Renal cortical epithelial cell (primary cell): ENCODE measurements at places on chromosomes 2 and 18.

- no peak for DNase-seq
These were observed 22.3 kb downstream of the CD8A start for GRCh38 chr2:86768189-86768949.

- peak; percentile 76 for DNase-seq
These were observed 133.7 kb downstream of the COMMD1 start for GRCh38 chr2:62038975-62039771.

DNA sequence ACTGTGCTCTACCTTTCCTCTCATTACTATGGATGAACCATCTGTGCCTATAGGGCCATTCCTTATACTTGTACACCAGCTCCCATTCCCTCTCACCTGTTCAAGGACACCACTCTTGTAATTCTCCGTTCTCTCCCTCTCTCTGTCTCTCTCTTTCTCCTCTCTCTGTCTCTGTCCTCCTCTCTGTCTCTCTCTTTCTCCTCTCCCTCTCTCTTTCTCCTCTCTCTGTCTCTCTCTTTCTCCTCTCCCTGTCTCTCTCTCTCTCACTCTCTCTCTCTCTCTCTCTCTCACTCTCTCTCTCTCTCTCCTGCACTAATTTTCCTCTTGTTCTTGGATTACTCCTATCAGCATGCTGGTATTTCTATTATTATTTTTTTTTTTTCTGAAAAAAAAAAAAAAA, 78.9 kb upstream of the RMDN2 start:
- DNase-seq, result no peak

GRCh38 chr2:72191441-72191840, 43.8 kb upstream of the CYP26B1 start:
- no peak for DNase-seq

- DNase-seq, result no peak
These were observed 7.5 kb downstream of the PARD6G start for GRCh38 chr18:80239830-80240229.

DNA sequence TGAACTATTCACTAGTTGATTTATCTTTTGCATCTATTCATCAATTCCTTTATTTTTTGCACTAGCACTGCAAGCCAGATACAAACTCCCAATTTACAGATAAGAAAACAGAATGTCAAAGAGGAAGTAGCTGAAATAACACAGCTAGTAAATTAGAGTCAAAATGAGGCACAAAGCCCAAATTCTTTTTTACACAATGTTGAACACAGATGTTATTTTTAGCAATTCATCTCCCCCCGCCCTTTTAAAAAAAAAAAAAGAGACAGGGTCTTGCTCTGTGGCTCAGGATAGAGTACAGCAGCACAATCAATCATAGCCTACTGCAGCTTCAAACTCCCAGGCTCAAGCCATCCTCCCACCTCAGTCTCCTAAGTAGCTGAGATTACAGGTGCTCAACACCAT, 127.8 kb downstream of the CCBE1 start:
- no peak for DNase-seq

- DNase-seq, result no peak
These were observed 494.4 kb downstream of the TMX3 start for GRCh38 chr18:68220458-68220857.

DNA sequence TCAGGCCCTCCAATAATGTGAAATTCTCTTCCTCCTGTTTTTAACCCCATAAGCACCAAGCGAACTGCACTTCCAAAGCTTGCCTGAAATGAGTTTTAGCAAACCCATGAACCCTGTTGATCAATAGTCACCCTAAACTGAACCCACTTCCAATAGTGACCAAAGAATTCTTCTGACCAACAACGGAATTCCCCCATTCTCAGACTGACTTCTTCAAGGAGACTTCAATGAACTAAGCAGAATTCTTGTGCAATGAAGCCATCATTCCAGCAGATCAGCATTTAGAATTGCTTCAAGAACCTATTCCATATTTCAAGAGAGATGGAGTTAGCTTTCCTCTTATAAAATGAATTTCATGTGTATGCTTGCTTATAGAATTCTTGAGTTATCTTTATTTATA, 176.9 kb upstream of the FN1 start:
- DNase-seq, result peak; percentile 88

DNA sequence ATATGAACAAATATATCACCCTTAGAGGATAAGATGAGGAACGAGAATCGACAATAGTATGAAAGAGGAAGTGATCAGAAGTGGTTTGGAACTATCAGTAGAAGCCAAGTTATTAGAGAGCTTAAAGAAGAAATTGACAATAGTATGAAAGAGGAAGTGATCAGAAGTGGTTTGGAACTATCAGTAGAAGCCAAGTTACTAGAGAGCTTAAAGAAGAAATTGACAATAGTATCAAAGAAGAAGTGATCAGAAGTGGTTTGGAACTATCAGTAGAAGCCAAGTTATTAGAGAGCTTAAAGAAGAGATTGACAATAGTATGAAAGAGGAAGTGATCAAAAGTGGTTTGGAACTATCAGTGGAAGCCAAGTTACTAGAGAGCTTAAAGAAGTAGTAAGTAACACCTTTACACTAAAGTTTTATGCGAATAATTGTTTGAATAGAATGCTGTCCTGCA, 175.5 kb downstream of the ZNF407 start:
- no peak for DNase-seq

GRCh38 chr2:238513346-238513745, 86.6 kb downstream of the ASB1 start:
- peak; percentile 15 for DNase-seq

- peak; percentile 82 for DNase-seq
These were observed 397.8 kb downstream of the METTL4 start for GRCh38 chr18:2173486-2173885.

- no peak for DNase-seq
These were observed 491.1 kb downstream of the NR4A2 start for GRCh38 chr2:155841442-155841841.

DNA sequence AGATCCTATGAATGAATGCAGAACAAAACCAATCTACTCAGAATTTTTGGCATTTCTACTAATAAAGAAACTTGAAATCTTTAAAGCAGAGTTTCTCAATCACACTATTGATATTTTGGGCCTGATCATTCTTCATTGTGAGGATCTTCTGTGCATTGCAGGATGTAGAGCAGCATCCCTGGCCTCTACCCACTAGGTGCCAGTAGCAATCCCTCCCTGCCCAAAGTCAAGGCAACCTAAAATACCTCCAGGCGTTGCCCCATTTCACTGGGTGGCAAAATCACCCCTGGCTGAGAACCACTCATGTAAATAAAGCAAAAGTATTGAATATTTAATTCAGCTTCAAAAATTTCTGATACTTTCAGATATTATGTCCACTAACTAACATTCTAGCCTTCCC, 213.0 kb downstream of the SP3 start:
- DNase-seq, result peak; percentile 13

DNA sequence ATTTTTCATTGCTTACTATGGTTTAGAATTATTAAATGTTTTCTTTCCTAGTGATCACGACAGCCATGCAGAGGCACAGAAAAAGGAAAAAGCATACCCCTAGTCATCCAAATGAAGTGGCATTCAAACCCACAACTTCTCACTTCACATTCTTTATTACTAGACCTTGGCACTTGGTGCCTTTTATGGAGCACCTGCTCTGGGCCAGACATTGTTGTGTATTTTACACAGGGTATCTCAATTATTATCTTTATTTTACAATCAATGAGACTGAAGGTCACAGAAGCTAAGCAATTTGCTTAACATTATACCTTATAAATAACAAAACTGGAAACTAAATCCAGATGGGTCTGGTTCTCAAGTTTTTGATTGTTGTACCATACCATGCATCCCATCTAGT, 235.3 kb downstream of the LRATD1 start:
- no peak for DNase-seq

DNA sequence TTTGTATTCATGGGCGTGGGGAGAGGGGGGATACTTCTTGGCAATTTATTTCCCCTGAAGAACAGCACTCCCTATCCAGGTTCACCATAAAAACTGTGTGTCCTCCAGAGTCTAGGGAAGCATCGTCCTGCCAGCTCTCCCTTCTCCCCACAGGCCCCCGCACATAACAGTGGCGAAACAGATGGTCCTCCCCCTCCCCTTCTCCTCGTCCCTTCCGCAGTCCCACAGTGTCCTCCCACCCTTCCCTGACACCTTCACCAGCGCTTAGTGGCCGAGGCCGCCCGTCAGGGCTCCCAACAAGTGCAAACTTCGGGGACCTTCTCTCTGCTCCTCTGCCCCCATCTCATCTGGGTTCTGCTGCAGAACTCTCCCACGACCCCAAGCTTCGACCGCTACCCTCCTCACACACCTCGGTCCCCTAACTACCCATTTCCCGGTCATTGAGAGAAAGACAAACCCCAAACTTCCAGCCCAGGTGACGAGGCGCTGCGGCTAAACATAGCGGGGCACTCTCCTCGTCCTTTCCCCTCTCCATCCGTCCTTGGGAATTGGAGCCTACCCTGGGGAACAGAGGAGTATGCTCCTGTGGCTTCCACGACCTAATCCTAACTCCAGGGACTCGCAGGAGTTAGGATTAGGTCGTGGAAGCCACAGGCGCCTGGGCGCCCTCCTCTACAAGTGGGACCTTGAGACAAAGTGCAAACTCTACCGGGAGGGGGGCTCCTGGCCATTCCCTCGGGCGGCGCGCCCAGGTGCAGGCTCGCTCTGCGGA, 971 bp downstream of the ZNF385B start:
- no peak for DNase-seq

- no peak for DNase-seq
These were observed 43.6 kb downstream of the SPRED2 start for GRCh38 chr2:65388596-65389390.

DNA sequence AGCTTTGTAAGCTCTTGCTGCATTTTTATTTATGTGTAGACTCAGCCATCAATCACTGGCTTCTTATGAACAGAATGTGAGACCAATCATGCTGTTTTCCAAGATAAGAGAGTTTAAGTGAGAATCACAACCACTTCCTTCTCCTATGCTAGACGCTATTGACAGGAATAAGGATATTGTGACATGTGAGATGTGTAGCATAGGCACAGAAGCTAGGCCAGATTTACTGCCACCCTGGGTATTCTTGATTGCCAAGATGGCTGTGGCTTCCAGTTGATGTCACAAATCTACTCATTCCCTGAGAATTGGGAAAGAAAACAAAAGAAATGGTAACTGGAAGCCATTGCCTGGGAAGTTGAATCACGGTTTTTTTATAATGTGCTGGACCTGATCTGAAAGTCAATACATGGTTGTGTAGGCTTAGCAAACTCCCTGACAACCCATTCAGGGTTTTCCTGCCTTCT, 49.9 kb downstream of the RAB27B start:
- no peak for DNase-seq

- DNase-seq, result peak; percentile 91
These were observed 108.4 kb downstream of the COL6A3 start for GRCh38 chr2:237305579-237305978.

DNA sequence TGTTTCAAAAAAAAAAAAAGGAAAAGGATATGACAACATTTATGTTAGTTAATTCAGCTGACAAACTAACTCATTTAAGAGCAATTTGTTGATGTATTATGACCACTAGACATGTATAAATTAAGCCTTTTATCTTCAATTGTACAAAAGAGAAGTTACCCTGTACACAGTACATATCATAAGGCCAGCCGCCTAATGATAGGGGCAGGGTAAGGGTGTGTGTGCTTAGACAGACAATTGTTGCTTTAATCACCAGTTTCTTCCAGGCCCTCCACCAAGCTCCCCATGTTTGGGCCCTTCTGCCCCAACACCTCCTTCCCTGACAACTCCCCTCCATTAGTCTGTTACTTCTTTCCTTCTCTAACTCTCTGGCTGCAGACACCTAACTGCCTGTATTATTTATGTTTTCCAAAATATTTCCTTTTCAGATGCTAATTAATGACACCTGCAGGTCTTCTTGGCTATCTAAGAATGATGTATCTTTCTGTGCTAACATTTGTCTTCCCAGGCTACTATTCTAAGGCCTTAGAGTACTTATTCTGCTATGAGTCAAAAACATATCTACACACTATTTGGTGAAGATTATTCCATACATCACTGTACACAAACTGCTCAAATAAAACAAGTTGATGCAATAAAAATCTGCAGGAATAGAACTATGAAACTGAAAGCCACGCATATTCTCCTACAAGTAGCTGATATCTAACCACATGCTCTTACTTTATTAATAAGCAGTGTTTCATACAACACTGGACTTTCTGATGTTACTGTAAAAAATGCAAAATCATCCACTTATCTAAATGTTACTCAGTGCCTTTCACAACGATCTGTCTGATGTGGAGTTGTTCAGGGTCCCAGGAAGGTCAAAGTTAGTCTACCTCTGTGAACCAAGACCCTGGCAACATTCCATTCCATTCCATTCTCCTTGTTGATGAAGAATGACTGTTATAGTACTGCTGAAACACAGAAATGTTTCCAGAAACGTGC, 26.4 kb downstream of the TMEM131 start:
- no peak for DNase-seq

- DNase-seq, result no peak
These were observed 83.4 kb downstream of the COL6A3 start for GRCh38 chr2:237330541-237330940.

GRCh38 chr2:230134496-230135129, 65.9 kb upstream of the SLC16A14 start:
- DNase-seq, result peak; percentile 11

- DNase-seq, result no peak
These were observed 797 bp upstream of the CRIM1 start for GRCh38 chr2:36354811-36355150.

DNA sequence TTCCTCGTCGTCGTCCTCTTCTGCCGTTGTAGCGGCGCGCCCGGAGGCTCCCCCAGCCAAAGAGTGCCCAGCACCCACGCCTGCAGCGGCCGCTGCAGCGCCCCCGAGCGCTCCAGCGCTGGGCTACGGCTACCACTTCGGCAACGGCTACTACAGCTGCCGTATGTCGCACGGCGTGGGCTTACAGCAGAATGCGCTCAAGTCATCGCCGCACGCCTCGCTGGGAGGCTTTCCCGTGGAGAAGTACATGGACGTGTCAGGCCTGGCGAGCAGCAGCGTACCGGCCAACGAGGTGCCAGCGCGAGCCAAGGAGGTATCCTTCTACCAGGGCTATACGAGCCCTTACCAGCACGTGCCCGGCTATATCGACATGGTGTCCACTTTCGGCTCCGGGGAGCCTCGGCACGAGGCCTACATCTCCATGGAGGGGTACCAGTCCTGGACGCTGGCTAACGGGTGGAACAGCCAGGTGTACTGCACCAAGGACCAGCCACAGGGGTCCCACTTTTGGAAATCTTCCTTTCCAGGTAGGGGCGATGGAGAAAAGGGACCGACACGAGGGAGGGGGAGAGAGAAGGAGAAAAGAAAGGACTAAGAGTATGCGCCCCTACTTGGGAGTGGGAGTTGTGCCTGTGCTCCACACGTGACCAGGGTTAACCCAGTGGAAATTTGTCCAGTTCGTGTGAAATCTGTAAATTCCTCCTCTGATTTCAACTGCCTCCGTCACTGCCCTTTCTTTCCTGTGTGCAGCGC, 800 bp downstream of the HOXD13 start:
- no peak for DNase-seq

DNA sequence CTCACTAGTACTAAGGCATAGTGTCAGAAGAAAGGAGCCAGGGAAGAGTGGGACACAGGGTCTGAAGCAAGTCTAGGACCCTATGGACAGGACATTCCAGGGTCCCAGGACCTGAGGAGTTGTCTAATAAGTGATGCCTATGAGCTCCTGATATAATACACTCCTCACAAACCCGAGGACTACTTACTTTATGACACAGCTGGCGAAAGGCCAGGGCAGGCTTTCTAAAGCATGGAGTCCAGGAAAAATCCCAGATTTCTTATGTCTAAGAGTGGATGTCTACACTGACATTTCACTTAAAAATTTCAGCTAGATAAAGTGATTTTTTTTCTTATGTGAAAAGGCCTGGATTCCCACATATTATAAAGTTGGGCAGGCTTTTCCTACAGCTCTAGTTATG, 502.2 kb upstream of the SETBP1 start:
- DNase-seq, result no peak

GRCh38 chr2:82182270-82182669, 1877.7 kb upstream of the LRRTM1 start:
- DNase-seq, result peak; percentile 6

- DNase-seq, result no peak
These were observed 26.5 kb upstream of the ABI2 start for GRCh38 chr2:203301667-203302066.
